ENCODE measurements at places on chromosomes 4 and X. TPM values are rescaled to one million over a fixed set of nuclear protein-coding genes. Genes with fewer than 3 reads are reported as not detected.

GRCh38 chr4:119982756-119983155, 83.9 kb downstream of the MAD2L1 start:
- no peak overlapping the region for H3K4me3 ChIP-seq
- H3K36me3 ChIP-seq = no peaks in the 10 kb centered on the region
- H3K27ac ChIP-seq = no peak overlapping the region
- H3K27me3 ChIP-seq = no peaks in the 10 kb centered on the region
- DNase-seq = no peak

The MAGEC2 gene
- not detected for total RNA-seq

GRCh38 chrX:132433001-132433400, 55.8 kb downstream of the MBNL3 start:
- H3K27me3 ChIP-seq = no peaks in the 10 kb centered on the region
- no peak overlapping the region for H3K27ac ChIP-seq
- H3K4me3 ChIP-seq = no peak overlapping the region

DNA sequence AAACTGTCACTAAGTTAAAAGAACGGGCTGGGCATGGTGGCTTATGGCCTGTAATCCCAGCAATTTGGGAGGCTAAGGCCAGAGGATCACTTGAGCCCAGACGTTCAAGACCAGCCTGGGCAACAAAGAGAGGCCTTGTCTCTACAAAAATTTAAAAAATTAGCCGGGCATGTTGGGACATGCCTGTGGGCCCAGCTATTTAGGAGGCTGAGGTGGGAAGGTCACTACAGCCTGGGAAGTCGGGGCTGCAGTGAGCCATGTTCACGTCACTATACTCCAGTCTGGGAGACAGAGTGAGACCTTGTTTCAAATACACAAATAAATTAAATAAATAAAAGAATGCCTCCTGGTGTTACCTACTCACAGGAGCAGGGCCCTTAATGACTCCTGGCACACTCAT, 69.5 kb downstream of the APBB2 start:
- H3K27me3 ChIP-seq = peaks cover 3% of the 10 kb centered on the region
- H3K36me3 ChIP-seq = no peaks in the 10 kb centered on the region
- no peak for DNase-seq

GRCh38 chr4:107600983-107601382, 119.1 kb downstream of the PAPSS1 start:
- no peaks in the 10 kb centered on the region for H3K4me1 ChIP-seq
- no peak overlapping the region for H3K27ac ChIP-seq
- H3K4me3 ChIP-seq = no peak overlapping the region
- peaks cover 5% of the 10 kb centered on the region for H3K27me3 ChIP-seq

DNA sequence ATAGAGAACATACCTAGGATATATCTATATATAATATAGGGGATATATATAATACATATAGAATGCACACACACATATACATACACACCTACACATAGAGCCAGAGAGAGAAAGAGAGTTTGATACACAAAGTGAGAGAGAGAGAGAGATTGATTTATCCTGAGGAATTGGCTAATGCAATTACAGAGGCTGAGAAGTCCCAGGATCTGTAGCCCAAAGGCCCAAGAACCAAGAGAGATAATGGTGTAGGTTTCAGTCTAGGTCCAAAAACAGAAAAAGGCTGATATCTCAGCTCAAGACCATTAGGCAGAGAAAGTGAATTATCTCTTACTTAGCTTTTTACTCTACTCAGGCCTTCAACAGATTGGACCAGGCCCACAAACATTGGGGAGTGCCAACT, 715.0 kb upstream of the LCORL start:
- DNase-seq = no peak
- H3K4me1 ChIP-seq = no peaks in the 10 kb centered on the region
- no peak overlapping the region for H3K4me3 ChIP-seq
- no peak overlapping the region for H3K27ac ChIP-seq
- H3K27me3 ChIP-seq = no peaks in the 10 kb centered on the region

The MAGIX gene
- total RNA-seq = 0.91 TPM

- H3K36me3 ChIP-seq = no peaks in the 10 kb centered on the region
- DNase-seq = no peak
Observed at GRCh38 chrX:97876697-97877407, 993.1 kb downstream of the RPA4 start.

DNA sequence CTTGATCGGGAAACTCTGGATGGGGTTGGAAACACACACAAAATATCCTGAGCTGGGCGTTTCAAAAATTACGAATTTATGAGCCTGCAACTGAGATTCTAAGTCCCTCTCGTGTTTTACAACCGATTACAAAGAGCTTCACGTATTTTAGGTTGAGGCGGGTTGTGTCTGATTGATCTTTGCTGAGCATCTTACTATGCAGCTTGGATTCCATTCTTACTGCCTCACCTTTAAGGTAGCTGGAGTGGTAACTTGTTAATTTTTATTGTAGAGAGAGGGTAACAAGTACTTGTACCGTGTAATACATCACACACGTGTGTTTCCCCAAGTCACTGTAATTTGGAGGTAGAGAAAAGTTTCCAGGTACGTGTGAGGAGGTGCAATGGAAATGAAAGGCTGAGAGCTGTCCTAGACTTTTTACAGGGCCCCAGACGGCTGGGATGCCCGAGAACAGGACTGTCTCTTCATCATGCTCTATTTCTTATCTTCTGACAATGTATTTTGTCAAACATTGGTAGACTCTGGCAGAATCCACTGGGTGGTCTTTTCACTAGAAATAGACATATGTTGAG, 97.8 kb upstream of the TENM3 start:
- peaks cover 62% of the 10 kb centered on the region for H3K27me3 ChIP-seq
- DNase-seq = no peak
- no peak overlapping the region for H3K27ac ChIP-seq

The GDPD2 gene
- not detected for total RNA-seq

DNA sequence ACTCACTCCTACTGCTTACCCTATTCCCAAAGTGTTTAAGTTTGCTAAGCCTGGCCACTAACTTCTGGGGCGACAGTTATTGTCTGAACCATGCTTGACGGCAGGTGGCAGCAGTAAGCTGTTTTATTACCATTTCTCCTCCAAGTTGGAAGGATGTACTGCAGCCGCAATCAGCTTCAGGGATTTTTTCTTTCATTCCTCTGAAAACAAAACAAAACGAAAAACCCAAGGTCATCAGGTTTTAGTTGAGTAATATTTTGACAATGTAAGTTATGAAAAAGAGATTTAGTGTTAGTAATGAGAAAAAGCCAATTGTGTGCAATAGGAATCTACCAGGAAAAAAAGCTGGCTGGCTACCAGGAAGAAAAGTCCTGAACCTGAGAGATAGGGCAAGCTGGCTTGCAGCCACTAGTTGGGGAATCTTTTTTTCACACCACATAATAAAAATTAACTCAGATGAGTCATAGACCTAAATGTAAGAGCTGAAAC, 13.2 kb upstream of the RAB9B start:
- peaks cover 6% of the 10 kb centered on the region for H3K27me3 ChIP-seq
- H3K27ac ChIP-seq = no peak overlapping the region
- no peaks in the 10 kb centered on the region for H3K4me1 ChIP-seq
- H3K4me3 ChIP-seq = no peak overlapping the region
- H3K36me3 ChIP-seq = no peaks in the 10 kb centered on the region

- H3K36me3 ChIP-seq = no peaks in the 10 kb centered on the region
- no peak overlapping the region for H3K27ac ChIP-seq
- H3K27me3 ChIP-seq = peaks cover 3% of the 10 kb centered on the region
- no peaks in the 10 kb centered on the region for H3K4me1 ChIP-seq
- no peak overlapping the region for H3K4me3 ChIP-seq
- DNase-seq = no peak
Observed at GRCh38 chr4:95585016-95585695, 36.4 kb upstream of the UNC5C start.

DNA sequence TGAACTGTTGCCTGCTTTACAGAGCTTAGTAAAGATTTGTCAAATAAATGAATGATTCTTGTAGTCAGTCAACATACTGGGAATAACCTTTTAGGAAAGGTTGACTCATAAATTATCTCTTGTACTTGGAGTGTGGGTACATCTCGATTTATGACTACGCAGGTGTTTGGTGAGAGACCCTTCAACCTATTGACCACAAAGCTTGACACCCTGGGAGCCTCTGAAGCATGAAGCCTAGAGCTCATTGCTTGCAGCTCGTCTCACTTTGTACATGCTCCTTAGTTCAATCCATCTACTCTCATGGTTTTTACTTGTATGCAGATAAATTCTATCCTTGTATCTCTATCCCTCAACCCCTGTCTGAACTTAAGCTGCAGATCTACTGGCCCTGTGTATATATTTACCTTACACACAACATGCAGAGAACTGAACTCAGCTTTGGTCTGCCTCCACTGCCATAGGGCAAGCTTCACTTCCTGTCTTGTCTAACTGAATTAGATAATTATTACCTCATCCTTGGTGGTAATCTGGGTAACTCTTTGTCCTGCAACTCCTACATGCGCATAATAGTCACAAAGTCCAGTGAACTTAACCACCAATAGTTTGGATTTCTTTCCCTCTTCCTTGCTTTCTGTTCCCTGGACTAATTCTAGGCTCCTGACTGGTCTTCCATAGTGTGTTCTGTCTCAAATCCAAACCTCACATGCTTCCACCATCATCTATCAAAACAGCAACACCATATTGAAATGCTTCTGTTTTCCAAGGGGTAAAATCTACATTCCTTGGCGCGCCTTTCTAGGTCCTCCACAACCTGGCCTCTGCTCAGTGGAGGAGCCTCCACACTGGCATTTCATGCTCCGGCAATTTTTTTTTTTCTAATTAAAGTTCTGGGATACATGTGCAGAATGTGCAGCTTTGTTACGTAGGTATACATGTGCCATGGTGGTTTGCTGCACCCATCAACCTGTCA, 32.2 kb upstream of the FAT1 start:
- H3K27ac ChIP-seq = no peak overlapping the region
- no peaks in the 10 kb centered on the region for H3K4me1 ChIP-seq
- no peaks in the 10 kb centered on the region for H3K27me3 ChIP-seq
- no peak overlapping the region for H3K4me3 ChIP-seq

GRCh38 chr4:103774326-103774825, 54.6 kb upstream of the TACR3 start:
- no peak for DNase-seq
- no peak overlapping the region for H3K27ac ChIP-seq
- no peak overlapping the region for H3K4me3 ChIP-seq
- no peaks in the 10 kb centered on the region for H3K4me1 ChIP-seq
- H3K27me3 ChIP-seq = no peaks in the 10 kb centered on the region
- no peaks in the 10 kb centered on the region for H3K36me3 ChIP-seq

GRCh38 chrX:13235930-13236329, 83.9 kb downstream of the ATXN3L start:
- H3K27me3 ChIP-seq = no peaks in the 10 kb centered on the region
- no peak overlapping the region for H3K4me3 ChIP-seq
- no peak for DNase-seq
- H3K27ac ChIP-seq = no peak overlapping the region

The REELD1 gene
- 0.55 TPM for total RNA-seq

DNA sequence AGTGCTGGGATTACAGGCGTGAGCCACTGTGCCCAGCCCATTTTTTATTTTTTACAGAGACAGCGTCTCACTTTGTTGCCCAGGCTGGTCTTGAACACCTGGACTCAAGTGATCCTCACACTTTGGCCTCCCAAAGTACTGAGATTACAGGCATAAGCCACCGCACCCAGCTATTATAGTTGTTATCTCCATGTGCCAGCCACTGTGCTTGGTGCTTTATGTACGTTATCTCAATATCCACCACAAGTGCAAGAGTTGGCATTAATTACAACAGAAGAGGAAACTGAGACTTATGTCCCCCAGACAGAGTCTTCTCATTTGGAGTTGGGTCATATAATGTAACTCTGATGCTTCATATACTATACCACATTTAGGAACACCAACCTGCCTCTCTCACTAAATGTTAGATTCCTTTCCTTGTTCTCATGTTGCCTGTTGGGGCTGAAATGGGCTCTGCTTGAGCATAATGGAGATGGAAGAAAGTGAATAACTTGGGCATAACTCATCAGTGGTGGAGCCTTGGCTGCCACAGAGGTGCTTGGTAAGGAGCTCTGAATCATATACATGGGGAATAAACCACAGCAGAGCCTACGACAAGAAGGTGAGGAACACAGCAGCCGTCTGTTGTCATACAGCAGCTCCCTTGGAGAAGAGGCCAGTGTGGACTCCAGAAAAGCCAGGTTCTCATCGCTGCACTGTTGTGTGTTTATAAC, 84.3 kb downstream of the SPRY1 start:
- H3K4me3 ChIP-seq = no peak overlapping the region
- H3K36me3 ChIP-seq = peaks cover 4% of the 10 kb centered on the region
- H3K4me1 ChIP-seq = peaks cover 33% of the 10 kb centered on the region
- H3K27ac ChIP-seq = peak overlapping the region; percentile 12

The KCTD8 gene
- not detected for total RNA-seq

- H3K27ac ChIP-seq = no peak overlapping the region
- no peak for DNase-seq
- no peaks in the 10 kb centered on the region for H3K36me3 ChIP-seq
Observed at GRCh38 chr4:103375278-103375677, 177.1 kb upstream of the CENPE start.

The LSM6 gene
- total RNA-seq = 54.9 TPM

DNA sequence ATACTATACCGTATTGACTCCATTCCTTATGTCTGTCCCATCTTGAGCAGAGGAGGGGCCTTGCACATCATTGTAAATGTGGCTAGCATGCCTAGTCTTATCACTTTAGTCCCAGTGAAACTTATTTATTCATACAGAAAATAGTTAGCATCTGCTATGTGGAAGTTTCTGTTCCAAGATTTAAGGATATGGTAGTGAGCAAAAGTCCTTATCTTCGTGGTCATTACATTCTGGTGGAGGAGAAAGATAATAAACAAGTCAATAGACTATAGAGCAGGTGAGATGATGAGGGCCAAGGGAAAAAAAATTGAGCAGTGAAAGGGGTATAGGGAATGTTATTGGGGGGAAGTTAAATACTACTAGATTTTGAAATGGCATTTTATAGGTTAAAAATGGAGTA, 63.4 kb upstream of the PRRG3 start:
- no peak overlapping the region for H3K4me3 ChIP-seq
- H3K36me3 ChIP-seq = no peaks in the 10 kb centered on the region
- H3K27me3 ChIP-seq = peaks cover 2% of the 10 kb centered on the region
- DNase-seq = no peak

GRCh38 chr4:140095694-140096482, 58.1 kb downstream of the MAML3 start:
- peak overlapping the region; percentile 96 for H3K27ac ChIP-seq
- H3K36me3 ChIP-seq = peaks cover 2% of the 10 kb centered on the region
- no peaks in the 10 kb centered on the region for H3K27me3 ChIP-seq
- peaks cover 78% of the 10 kb centered on the region for H3K4me1 ChIP-seq
- peak; percentile 68 for DNase-seq
- H3K4me3 ChIP-seq = peak overlapping the region; percentile 87

- no peak for DNase-seq
- no peaks in the 10 kb centered on the region for H3K36me3 ChIP-seq
- H3K4me3 ChIP-seq = no peak overlapping the region
Observed at GRCh38 chr4:52566136-52567031, 92.7 kb downstream of the USP46 start.

The GNRHR gene
- not detected for total RNA-seq

DNA sequence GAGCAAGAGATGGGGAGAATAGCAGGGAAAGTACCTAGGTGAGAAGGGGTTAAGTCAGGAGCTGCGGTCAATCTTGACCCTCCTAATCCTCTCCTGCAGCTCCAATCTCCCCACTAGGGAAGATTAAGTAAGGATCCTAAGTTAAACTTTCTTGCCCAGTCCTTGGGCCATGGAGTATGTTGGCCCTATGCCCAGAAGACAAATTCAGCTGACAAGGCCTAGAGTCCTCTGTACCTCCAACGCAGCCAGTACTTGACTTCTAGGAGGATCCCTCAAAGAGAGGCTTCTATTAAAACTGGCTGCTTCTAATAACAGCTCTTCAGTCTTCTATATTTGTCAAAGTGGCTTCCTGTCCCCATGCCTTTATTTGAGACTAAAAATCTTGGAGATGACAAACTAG, 1.4 kb downstream of the CLDN2 start:
- no peaks in the 10 kb centered on the region for H3K36me3 ChIP-seq
- no peak for DNase-seq
- no peak overlapping the region for H3K27ac ChIP-seq
- no peak overlapping the region for H3K4me3 ChIP-seq
- peaks cover 9% of the 10 kb centered on the region for H3K4me1 ChIP-seq

Data from activated naive CD8-positive, alpha-beta T cell treated with anti-CD3 and anti-CD28 coated beads, Interleukin-2, amount 10 ng/mL, durations not matched to agents 7 days and 5 days (primary cell).